ENCODE measurements at places on chromosomes 1 and 21.

DNA sequence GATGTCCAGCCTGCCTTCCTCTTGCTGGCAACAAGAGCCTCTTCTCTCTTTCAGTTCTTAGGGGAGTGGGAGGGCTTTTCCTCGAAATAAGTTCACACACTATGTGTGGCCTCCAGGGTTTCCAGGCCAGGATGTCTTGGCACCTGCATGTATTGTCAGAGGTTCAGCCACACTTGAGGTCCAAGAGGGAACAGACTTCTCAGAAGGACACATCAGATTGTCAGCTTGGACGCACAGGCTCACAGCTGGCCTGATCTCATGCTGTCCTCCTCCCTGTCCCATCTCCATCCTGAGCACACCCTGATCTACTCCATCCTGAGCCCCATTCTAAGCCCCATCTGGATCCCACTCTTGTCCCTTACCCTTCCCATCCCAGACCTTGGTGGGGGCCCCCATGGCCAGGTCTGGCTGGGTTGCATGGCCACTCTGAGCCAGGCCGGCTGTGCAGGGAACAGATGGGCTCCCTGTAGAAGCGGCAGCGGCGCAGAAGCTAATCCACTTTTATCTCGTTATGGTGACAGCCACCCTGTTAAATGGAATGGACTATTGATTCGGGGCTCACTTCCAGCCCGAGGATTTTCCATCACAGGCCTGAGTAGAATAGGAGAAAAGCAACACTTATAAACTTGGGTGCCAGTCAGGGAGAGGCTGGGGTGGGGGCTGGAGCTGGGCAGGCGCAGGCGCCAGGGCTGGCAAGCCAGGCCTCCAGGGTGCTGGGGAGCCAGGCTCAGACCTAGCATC is 85.1 kb upstream of the CSF3R start:
- DNase-seq: no peak

- no peak for DNase-seq
Measured at GRCh38 chr1:86692641-86693040, 11.7 kb upstream of the SH3GLB1 start.

DNA sequence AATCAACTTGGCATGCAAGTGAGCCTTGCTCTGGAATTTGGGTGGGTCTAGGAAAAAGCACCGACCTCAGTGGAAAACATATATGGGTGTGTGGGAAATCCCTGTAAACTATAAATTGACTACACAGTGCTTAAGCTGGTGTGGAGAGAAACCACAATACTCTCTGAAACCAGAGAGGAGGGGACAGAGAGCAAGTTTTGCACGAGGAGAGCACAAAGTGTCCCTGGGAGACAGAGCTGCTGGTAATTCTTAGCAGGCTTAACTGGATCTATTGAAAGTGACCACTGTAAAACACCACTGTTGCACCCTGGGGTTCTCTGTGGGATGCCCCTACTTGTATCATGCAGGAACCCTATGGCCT is 12.8 kb downstream of the KCNJ15 start:
- DNase-seq: no peak

DNA sequence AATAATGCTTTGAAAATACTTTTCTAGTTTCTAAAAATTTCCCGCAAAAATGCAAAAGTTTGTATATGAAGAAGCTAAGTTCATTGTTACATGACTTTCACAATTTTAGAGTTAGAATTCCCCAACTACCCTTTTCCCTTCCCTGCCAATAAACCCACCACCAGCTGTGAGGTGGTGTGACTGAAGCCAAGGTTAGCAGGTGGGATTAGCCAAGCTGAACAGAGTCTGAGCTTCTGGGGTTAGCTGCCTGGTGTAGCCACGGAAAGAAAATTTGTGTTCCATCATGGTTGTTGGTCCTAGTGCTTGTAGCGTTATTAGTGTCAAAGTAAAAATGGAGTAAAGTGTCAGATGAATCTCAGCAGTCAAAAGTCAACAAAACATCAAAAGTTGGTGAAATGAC is 110.9 kb downstream of the ASTN1 start:
- no peak for DNase-seq

- no peak for DNase-seq
Measured at GRCh38 chr21:16751695-16752474, 761.0 kb upstream of the CXADR start.

DNA sequence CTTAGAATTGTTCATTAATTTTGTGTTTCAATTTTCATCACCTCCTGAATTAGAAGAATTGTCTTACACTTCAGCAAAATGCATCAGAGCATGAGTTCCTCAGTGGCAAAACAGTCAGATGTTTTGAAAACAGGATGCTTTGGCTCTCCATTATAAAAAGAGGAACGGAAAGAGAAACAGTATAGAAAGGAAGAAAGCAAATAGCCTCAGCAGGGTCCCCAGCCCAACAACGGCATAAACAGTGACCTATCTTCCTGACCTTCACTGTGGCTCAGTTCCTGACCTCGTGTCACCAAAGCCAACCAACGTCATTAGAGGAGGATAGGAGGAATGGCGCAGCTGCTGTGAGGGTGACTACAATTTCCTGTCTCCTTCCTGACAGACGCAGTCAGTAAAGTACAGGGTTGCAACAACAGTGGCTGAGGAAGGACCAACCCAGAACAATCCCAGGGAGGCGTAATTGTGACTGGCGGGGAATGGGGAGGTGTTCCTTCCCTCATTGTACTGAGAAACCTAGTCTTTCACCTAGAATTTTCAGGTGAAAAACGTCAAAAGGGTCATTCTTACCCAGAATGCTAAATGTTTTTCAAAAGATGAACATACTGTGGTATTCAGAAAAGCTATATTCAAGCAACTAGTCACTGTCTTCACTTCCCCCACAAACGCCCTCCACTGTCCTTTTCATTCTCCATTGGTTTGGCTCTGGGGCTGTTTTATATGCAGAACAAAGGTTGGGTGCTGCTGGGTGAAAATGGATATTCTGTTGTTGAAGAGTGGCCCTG is 197.9 kb upstream of the SGIP1 start:
- DNase-seq: no peak

DNA sequence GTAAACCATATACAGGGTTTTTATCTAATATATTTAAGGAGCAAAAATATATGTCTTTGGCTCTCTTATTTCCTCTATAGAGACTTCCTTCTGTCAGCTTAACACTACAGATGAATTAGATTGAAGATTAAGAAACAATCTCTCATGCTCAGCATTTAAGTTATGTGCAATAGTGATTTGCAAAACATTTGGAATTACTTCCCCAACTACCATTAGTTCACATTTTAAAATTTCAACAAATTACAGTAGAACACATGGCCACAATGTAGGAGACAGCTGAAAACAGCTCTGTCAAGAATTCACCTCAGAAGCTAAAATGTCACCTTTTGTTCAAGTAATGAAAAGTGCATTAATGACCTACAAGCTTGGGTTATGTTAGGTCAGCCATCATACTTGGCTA is 177.9 kb downstream of the EIF4G3 start:
- no peak for DNase-seq
